ENCODE measurements at places on chromosomes 6 and 20. TPM values are rescaled to one million over a fixed set of nuclear protein-coding genes. Genes with fewer than 3 reads are reported as not detected.

SLC22A3 gene
- total RNA-seq, result 60.1 TPM

THBD gene
- total RNA-seq, result 50.0 TPM

HDGFL1 gene
- total RNA-seq, result not detected

AHI1 gene
- 14.2 TPM for total RNA-seq

CST7 gene
- 1.0 TPM for total RNA-seq

BPIFB1 gene
- total RNA-seq, result not detected

SPTLC3 gene
- 0.84 TPM for total RNA-seq

ZC2HC1B gene
- not detected for total RNA-seq

HLA-DRB5 gene
- total RNA-seq, result 10.5 TPM

LST1 gene
- total RNA-seq, result 5.6 TPM

CDC40 gene
- 18.9 TPM for total RNA-seq

MLN gene
- not detected for total RNA-seq

TFEB gene
- 38.7 TPM for total RNA-seq

SPAG4 gene
- total RNA-seq, result 2.1 TPM

DNA sequence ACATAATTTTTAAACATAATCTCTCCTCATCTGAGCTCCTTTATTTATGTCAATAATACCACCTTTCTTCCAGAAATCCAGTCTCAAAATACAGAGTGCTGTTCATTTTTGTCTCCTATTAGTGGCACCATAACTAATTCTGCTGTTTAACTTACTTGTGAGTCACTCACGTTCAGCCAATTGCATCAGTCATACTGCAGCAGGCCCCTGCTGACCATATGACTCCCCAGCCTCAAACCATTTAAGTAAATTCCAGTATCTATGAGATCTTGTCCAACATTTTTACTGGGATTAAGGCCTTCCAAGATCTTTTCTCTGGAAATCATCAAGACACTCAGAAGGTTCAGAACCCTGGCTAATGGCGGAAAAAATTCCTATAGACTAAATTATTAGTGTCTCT, 982.2 kb upstream of the MAP3K7 start:
- H3K4me1 ChIP-seq, result no peaks in the 10 kb centered on the region
- no peak overlapping the region for H3K27ac ChIP-seq
- no peaks in the 10 kb centered on the region for H3K27me3 ChIP-seq
- no peaks in the 10 kb centered on the region for H3K36me3 ChIP-seq
- no peak for DNase-seq
- H3K4me3 ChIP-seq, result no peak overlapping the region

DNA sequence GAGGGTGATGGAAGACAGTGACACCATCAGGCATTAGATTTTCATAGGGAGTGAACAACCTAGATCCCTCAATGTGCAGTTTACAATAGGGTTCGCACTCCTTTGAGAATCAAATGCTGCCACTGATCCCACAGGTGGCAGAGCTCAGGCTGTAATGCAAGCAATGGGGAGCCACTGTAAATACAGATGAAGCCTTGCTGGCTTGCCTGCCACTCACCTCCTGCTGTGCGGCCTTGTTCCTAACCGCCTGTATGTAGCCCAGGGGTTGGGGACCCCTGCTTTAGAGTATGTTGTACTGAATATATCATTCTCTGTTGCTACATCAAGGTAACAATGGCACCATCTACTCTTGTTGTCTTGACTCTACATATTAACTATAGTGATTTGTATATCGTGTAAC, 37.1 kb downstream of the TPD52L1 start:
- no peaks in the 10 kb centered on the region for H3K36me3 ChIP-seq
- H3K27me3 ChIP-seq, result no peaks in the 10 kb centered on the region
- peak overlapping the region; percentile 89 for H3K27ac ChIP-seq

GRCh38 chr20:10707068-10707467, 33.3 kb upstream of the JAG1 start:
- DNase-seq, result no peak
- no peaks in the 10 kb centered on the region for H3K4me1 ChIP-seq

DNA sequence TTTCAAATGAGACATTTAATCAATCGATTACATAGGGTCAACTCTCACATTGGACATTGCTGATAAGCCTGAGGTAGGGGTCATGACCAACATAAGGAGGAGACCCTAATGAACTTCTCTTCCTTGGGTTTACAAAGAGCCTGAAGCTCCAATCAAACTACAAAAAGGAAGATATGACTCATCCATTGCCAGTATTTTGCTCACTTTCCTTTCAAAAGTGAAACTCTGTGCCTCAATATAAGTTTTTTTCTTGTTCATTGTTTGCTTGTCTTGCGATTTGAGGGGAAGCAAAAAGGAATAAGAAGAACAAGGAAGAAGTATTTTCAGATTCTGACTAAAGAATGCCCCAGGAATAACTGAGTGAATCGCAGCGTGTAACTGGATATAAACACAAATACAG, 38.8 kb upstream of the KHDRBS2 start:
- H3K27ac ChIP-seq, result no peak overlapping the region
- no peaks in the 10 kb centered on the region for H3K36me3 ChIP-seq
- H3K27me3 ChIP-seq, result no peaks in the 10 kb centered on the region
- H3K4me3 ChIP-seq, result no peak overlapping the region
- no peak for DNase-seq

DNA sequence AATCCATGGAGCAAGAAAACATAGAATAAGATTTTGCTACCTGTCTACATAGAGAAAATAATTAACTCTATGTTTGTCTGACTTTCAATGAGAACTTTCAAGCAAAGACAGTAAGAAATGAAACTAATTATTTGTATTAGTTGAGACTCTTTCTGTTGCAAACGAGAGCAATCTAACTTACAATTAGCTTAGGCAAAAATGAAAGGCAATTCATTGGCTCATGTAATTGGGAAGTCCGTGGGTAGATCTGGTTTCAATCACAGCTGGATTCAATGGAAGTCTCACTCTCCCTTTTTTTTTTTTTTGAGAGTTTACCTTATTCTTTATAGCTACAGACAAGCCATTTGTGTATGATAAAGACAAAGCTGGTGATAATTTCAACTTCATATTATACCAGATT, 68.2 kb upstream of the STXBP5 start:
- no peak for DNase-seq
- no peaks in the 10 kb centered on the region for H3K4me1 ChIP-seq
- no peak overlapping the region for H3K4me3 ChIP-seq
- no peak overlapping the region for H3K27ac ChIP-seq
- no peaks in the 10 kb centered on the region for H3K36me3 ChIP-seq

DNA sequence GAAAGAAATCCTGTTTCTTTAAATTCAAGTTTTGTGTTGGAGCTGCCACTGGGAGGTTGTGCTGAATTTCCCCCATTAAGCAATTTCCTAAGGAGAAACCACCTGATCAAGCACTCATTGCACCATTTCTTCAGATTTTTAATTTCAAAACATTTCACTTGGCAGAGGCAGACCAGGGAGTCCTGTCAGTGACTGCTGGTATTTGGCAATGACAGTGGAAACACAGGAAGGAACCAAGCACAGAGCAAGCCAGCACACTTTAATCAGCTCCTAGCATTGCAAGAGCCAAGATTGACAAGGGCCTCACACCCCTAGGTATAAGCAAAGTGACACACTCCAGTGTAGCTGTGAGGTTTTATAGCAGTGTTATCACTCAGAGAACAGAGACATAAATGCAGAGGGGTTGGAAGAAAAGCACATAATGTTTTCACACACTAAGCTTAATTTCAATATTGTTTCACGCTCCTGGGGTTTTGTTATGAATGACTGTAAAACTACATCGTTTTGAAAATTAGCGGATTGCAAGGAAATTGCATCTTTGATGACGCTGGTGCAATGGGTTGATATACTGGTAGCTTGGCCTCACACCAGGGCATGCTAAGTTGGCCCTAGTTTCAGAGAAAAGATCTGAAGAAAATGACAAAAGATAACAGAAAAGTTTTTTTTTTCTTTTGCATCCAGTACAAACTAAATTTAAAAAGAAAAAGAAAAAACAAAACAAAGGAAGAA, 768.4 kb downstream of the TFAP2A start:
- no peaks in the 10 kb centered on the region for H3K4me1 ChIP-seq
- no peak overlapping the region for H3K27ac ChIP-seq
- H3K27me3 ChIP-seq, result no peaks in the 10 kb centered on the region
- no peak overlapping the region for H3K4me3 ChIP-seq
- no peak for DNase-seq
- H3K36me3 ChIP-seq, result no peaks in the 10 kb centered on the region

- H3K4me3 ChIP-seq, result peak overlapping the region; percentile 32
- DNase-seq, result peak; percentile 72
- H3K27me3 ChIP-seq, result no peaks in the 10 kb centered on the region
- H3K36me3 ChIP-seq, result no peaks in the 10 kb centered on the region
- peak overlapping the region; percentile 97 for H3K27ac ChIP-seq
Measured at GRCh38 chr20:50403565-50404418, 106.4 kb upstream of the PTPN1 start.

GRCh38 chr6:31402324-31403282, 792 bp upstream of the MICA start:
- no peak for DNase-seq
- H3K36me3 ChIP-seq, result no peaks in the 10 kb centered on the region
- H3K4me1 ChIP-seq, result peaks cover 23% of the 10 kb centered on the region
- H3K27me3 ChIP-seq, result no peaks in the 10 kb centered on the region

GRCh38 chr6:124298730-124299129, 495.1 kb downstream of the NKAIN2 start:
- no peak overlapping the region for H3K4me3 ChIP-seq
- H3K27ac ChIP-seq, result no peak overlapping the region
- no peak for DNase-seq

- DNase-seq, result no peak
- H3K36me3 ChIP-seq, result no peaks in the 10 kb centered on the region
- no peaks in the 10 kb centered on the region for H3K4me1 ChIP-seq
- H3K27me3 ChIP-seq, result no peaks in the 10 kb centered on the region
- no peak overlapping the region for H3K4me3 ChIP-seq
- H3K27ac ChIP-seq, result no peak overlapping the region
Measured at GRCh38 chr6:1227600-1227934, 84.3 kb upstream of the FOXQ1 start.

DNA sequence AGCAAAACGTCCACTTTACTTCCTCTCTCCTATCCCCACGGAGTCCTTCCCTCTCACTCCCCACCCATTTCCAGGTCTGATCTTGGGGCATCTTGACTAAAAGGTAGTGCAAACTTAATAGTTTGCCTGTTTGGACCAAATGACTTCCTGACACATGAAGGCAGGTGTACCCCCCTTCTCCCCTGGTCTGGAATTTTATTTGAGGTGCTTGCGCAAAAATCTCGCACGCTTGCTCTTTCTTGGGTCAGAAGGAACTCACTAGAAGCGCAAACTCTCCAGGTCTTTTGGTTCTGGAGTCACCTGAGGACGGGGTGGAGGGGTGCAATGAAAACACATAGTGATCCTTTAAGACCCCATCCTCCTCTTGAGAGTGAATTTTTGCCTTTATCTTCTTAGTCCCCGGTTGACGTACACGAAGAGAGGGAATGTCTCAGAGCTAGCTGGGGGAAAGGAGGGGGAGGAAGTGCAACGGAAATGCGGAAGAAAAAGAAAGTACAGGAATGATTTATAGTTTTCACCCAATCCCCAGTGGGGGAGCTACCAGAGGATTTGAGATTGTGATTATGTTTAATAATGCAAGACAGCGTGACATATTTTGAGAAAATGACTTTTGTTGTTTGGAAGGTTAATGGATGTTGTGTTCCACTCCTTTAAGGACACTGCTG, 4.9 kb downstream of the ADGRB3 start:
- H3K36me3 ChIP-seq, result no peaks in the 10 kb centered on the region
- no peak overlapping the region for H3K27ac ChIP-seq
- H3K4me3 ChIP-seq, result peak overlapping the region; percentile 40
- H3K27me3 ChIP-seq, result no peaks in the 10 kb centered on the region
- DNase-seq, result no peak
- H3K4me1 ChIP-seq, result no peaks in the 10 kb centered on the region

DNA sequence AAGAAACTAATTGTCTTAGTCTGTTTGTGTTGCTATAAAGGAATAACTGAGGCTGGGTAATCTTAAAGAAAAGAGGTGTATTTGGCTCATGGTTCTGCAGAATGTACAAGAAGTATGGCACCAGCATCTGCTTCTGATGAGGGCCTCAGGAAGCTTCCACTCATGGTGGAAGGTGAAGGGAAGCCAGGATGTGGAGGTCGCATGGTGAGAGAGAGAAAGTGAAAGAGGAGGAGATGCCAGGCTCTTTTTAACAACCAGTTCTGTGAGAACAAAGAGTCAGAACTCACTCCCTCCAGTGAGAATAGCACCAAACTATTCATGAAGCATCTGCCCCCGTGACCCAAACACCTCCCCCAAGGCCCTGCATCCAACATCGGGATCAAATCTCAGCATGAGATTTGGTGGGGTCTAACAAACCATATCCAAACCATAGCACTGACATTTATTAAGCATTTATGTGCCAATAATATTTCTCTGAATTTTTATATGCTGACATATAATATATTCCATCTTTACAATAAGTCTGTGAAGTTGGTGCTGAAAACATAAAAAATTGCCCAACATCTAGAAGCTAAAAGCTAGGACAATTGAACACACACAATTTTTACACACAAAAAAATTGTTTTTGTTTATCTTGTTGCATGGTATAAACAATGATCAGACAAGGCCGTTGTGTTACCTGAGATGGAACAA, 29.2 kb upstream of the BTN3A2 start:
- peaks cover 10% of the 10 kb centered on the region for H3K27me3 ChIP-seq
- no peak overlapping the region for H3K4me3 ChIP-seq
- peaks cover 6% of the 10 kb centered on the region for H3K4me1 ChIP-seq

GRCh38 chr6:49849213-49849907, 17.0 kb downstream of the CRISP1 start:
- no peak overlapping the region for H3K27ac ChIP-seq
- H3K4me3 ChIP-seq, result no peak overlapping the region
- DNase-seq, result no peak
- no peaks in the 10 kb centered on the region for H3K36me3 ChIP-seq
- H3K4me1 ChIP-seq, result no peaks in the 10 kb centered on the region

GRCh38 chr20:57395111-57395966, 4.1 kb downstream of the RBM38 start:
- H3K4me3 ChIP-seq, result peak overlapping the region; percentile 77
- H3K27ac ChIP-seq, result peak overlapping the region; percentile 92
- peak; percentile 95 for DNase-seq
- H3K36me3 ChIP-seq, result peaks cover 43% of the 10 kb centered on the region
- no peaks in the 10 kb centered on the region for H3K27me3 ChIP-seq

DNA sequence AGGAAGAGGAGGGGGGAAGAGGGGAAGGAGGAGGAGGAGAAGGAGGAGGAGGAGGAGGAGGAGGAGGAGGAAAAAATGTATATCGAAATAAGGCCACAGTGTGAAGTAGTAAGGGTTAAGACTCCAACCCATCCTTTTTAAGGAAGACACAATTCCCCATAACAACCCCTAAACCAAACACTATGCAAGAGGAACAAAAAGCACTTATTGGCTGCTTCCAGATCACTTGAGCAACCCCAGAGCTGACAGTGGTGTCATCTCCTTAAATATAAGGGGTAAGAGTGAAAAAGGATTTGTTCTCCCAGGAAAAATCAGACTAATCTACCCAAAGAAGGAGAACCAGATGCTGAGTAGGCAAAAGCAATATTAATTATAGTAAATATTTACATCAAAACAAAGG, 169.1 kb upstream of the SASH1 start:
- H3K36me3 ChIP-seq, result no peaks in the 10 kb centered on the region
- no peaks in the 10 kb centered on the region for H3K4me1 ChIP-seq
- H3K27ac ChIP-seq, result no peak overlapping the region
- no peaks in the 10 kb centered on the region for H3K27me3 ChIP-seq
- no peak for DNase-seq
- no peak overlapping the region for H3K4me3 ChIP-seq
